Upper lobe of left lung (tissue), 6 donors: ENCODE measurements at places on chromosomes 3 and 15. TPM values are rescaled to one million over a fixed set of nuclear protein-coding genes. Genes with fewer than 3 reads are reported as not detected.

DNA sequence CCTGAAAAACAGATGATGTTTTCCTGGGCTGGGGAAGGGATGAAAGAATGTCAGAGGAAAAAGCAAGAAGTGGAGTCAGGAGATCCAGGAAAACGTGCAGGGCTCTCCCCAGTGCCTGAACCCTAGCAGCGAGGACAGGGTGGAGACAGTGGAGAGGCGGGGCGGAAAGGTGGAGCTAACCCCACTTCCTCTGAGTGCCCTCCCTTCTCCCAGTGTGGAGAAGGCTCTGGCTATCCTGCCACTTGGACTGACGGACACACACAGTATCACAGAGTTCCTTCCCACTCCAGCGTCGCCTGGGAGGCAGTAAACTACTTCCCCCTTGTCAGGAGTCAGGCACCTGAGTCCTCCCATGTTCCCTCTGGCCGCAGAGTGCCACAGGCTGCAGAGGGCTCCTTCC lies 125.3 kb upstream of the CHRNA7 start:
- no peaks in the 10 kb centered on the region for H3K36me3 ChIP-seq
- no peak overlapping the region for H3K27ac ChIP-seq
- no peaks in the 10 kb centered on the region for H3K27me3 ChIP-seq
- H3K4me3 ChIP-seq: no peak overlapping the region
- H3K4me1 ChIP-seq: peaks cover 6% of the 10 kb centered on the region
- no peak for DNase-seq

GRCh38 chr3:135448520-135448919 lies 517.0 kb upstream of the PPP2R3A start:
- H3K27ac ChIP-seq: no peak overlapping the region
- no peaks in the 10 kb centered on the region for H3K4me1 ChIP-seq
- no peak for DNase-seq
- H3K4me3 ChIP-seq: no peak overlapping the region
- H3K36me3 ChIP-seq: no peaks in the 10 kb centered on the region

DNA sequence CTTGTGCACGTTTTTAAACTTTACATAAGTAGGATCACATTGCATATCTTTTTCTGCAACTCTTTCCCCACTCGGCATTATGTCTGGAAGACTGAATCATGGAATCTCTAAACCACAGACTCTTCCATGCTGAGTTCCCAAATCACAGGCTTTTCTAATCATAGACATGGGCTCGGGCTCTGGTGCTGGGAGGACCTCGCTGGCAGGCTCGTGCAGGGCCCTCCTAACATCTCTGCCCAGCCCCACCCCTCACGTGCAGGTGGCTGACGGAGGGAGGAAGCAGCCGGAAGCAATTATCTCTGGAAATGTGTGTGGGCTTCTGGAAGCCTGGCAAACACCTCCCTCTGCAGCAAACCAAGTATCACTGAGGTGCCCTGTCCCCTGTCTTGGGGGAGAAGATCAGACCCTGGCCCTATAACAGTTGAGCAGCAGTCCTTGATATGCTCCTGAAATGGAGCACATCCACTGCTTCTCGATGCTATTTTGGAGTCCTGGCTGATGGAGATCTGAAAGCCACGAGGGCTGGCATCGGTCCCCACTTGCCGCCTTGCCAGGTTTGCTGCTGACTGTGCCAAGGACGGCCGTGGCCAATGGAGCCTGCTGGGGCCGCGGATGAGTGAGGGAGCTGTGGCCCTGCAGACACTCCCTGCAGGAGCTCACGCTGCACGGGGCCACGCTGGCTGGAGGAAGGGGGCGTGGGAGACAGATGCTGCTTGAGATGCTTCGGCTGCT lies 4.4 kb upstream of the IQSEC1 start:
- DNase-seq: no peak
- peaks cover 4% of the 10 kb centered on the region for H3K4me1 ChIP-seq
- H3K4me3 ChIP-seq: no peak overlapping the region

GRCh38 chr3:32238453-32239306 lies at the start of gene CMTM8:
Gene CMTM8, plus strand, starts transcription at chr3:32238680. Its CDS starts 293 bp downstream, at chr3:32238973.
- no peaks in the 10 kb centered on the region for H3K36me3 ChIP-seq
- peak within 1 kb of the TSS; percentile 80 for H3K4me3 ChIP-seq
- H3K27me3 ChIP-seq: no peaks in the 10 kb centered on the region

MESP2 gene
- 0.26 TPM for total RNA-seq

DNA sequence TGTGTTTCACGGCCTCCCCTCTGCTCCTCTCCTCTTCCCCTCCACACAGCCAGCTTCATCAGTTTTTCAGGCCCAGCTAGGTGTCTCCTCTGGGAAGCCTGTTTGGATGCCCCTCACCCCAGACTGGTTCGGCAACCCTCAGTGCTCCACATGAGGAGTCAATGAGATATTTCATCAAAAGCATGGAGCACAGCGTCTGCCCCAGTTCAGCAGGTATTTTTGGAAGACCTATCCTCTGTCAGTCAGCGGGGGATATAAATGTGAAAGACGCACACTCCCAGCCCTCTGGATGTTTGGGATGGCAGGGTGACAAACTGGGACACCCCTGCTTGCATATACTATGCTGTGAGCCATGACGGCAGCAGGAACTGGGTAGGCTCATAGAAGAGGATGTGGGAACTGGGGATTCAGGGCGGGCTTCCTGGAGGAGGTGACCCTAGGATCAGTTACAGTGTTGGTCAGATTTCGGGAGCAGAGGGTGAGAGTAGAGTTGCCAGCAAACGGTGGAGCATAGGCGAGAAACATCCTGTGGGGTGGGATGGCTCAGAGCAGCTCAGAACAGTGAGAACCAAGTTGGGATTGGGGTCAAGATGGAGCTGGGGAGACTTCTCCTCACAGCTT lies 42.9 kb downstream of the PXYLP1 start:
- H3K36me3 ChIP-seq: no peaks in the 10 kb centered on the region
- no peaks in the 10 kb centered on the region for H3K27me3 ChIP-seq
- H3K27ac ChIP-seq: peak overlapping the region; percentile 45
- H3K4me3 ChIP-seq: no peak overlapping the region

GLCE gene
- 12.5 TPM for total RNA-seq

IL5RA gene
- 7.3 TPM for total RNA-seq

- peaks cover 7% of the 10 kb centered on the region for H3K4me1 ChIP-seq
- DNase-seq: no peak
- H3K27ac ChIP-seq: no peak overlapping the region
- H3K4me3 ChIP-seq: no peak overlapping the region
Measured at GRCh38 chr3:32132121-32132520, 25.7 kb downstream of the GPD1L start.

ARGFX gene
- not detected for total RNA-seq

SATB1 gene
- total RNA-seq: 60.8 TPM

CD80 gene
- total RNA-seq: 26.4 TPM

DNA sequence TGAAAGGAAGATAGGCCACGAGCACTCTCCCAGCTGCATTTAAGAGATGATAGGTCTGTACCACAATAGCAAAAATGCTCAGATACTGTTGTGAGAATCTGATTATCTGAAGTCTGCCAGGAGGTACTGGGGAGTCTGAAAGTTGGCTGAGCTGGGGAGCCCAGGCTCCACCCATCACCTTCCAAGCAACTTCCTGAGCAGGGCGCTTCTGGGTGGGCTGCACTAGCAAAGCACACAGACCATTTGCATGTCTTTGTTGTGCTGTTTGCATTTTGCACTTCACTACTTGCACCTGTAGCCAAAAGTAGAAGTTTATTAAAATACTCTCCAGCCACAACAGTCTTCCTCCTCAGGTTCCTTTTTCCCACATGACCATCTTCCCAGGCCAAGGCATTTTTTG lies 133.2 kb downstream of the ALDH1A2 start:
- no peak for DNase-seq
- no peak overlapping the region for H3K4me3 ChIP-seq
- H3K27me3 ChIP-seq: no peaks in the 10 kb centered on the region
- no peaks in the 10 kb centered on the region for H3K4me1 ChIP-seq
- no peak overlapping the region for H3K27ac ChIP-seq

- DNase-seq: peak; percentile 77
- no peaks in the 10 kb centered on the region for H3K4me1 ChIP-seq
- H3K4me3 ChIP-seq: no peak overlapping the region
- H3K36me3 ChIP-seq: no peaks in the 10 kb centered on the region
- no peaks in the 10 kb centered on the region for H3K27me3 ChIP-seq
- H3K27ac ChIP-seq: no peak overlapping the region
Measured at GRCh38 chr15:100667405-100668347, 65.3 kb downstream of the ASB7 start.

DNA sequence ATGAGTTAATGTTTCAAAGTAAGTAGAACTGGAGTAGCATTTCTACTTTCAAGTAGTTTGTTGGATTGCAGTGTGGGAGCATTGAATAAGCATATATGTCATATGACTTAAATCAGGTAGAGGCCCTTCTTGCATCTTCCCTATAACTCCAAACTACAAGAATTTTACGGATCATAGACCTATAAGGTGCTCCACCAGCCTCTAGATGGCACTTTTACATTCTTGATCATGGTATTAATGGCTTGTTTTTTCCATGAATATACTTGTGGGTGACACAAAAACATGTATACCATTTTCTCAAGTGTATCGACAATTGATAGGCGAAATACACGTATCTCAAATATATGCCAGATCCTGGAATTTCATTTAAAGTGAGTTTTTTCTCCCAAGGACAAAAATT lies 311.1 kb downstream of the ZPLD1 start:
- H3K4me3 ChIP-seq: no peak overlapping the region
- no peaks in the 10 kb centered on the region for H3K27me3 ChIP-seq
- H3K36me3 ChIP-seq: no peaks in the 10 kb centered on the region
- H3K4me1 ChIP-seq: no peaks in the 10 kb centered on the region
